ENCODE measurements at places on chromosomes 2 and 18.

DNA sequence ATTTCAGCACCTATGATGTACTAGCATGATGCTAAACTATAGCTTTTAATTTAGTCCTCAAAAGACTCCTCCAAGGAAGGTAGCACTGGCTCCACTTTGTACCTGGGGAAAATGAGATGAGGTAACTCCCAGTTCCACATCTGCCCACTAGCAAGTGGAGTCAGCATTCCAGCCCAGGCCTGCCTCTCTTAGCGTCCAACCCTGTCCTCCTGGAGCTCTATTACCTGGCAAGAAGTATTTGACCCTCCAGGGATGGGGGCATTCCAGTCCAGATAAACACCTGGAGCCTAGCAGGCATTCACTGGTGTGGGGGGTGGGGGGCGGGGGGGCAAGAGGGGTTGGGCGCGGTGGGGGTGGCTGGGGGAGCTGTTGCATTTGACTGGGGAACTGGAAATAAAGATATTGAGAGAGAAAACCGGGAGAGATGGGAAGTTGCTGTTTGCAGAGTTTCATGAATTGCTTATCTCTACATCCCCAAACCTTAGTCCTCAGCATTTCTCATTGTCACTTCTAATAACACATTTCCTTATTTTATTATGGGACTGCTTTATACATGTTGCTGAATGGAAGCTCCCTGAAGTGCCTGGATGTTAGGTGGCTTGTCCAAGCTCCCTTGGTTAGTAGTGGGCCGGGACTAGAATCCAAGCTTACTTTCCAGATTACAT, 22.0 kb upstream of the FZD5 start:
- no peak for DNase-seq

GRCh38 chr2:96832754-96833507, 10.9 kb downstream of the ANKRD23 start:
- DNase-seq, result no peak

- no peak for DNase-seq
Observed at GRCh38 chr2:67516362-67516761, 119.2 kb downstream of the ETAA1 start.

GRCh38 chr2:150482111-150482510, 5.4 kb downstream of the RND3 start:
- DNase-seq, result no peak

DNA sequence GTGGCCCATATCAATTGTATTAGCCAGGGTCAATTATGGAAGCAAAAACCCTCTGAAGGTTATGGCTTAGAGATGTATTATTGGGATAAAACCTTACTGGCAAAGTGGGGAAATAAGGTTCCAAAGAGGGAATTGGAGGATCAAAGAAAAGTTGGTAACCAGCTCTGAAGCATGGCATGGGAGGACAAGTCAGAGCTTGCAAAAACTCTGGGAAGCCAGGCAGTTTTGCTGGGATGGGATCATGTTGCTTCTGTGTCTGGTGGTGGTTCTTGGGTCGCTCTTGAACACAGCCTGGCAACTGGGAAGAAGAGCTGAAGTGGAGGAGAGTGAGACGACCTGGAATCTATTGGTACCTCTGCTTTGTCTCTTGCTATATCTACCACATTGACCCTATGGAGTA, 162.6 kb downstream of the PMAIP1 start:
- DNase-seq, result no peak

DNA sequence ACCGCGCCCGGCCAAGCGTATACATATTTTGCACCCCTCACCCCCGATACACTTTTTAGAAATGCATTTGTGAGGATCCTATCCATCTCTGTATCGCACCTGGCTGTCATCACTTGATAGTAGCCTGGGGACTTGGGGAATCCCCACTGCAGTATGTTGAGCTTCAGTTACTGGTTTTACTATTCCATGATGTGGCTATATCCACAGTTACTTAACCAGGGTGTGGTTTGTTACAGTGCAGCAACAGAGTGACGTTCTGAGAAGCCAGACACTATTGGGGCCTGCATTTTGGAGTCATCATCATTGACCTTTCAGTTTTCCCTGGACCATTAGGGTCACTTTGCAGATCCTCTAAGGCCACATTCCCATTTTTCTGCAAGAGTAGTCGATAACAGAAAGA, 212.7 kb downstream of the AGAP1 start:
- no peak for DNase-seq

DNA sequence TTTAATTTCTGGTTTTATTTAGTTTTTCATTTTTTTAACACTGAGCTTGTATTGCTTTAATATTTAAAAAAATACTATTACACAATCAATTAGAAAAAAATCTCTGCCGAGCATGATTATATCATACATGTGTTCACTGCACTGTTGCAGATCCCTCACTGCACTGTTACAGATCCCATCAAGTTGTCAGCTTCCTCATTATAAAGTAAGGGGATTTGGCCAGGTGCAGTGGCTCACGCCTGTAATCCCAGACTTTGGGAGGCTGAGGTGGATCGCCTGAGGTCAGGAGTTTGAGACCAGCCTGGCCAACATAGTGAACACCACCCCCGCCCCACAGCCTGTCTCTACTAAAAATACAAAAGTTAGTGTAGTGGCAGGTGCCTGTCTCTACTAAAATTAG, 33.0 kb upstream of the METTL21A start:
- DNase-seq, result no peak

- no peak for DNase-seq
Observed at GRCh38 chr2:161844822-161845221, 220.6 kb downstream of the SLC4A10 start.

- DNase-seq, result no peak
Observed at GRCh38 chr18:46448347-46448746, 208.7 kb downstream of the LOXHD1 start.

DNA sequence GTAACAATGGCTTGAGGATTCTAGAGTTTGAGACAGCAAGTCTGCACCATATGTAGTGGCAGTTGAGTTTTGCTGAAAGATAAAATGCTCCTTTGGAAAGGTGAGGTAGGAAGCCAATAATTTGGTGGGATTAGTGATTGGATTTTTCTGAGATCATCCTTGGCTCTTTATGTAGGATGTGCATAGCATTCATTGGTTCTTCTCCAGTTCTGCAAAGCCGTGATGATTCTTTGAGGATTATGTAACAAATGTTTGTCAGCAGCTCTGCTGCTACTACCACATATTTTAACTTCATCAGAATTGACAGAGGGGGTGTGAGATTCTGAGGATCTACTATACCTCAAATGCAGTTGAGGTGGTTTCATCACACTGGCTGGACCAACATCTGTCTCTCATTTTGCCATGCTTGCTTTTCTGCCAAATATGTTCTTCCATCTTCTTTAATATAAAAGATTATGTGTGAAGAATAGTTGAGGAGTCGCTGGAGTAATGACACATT, 188.9 kb upstream of the RASGRP3 start:
- no peak for DNase-seq

DNA sequence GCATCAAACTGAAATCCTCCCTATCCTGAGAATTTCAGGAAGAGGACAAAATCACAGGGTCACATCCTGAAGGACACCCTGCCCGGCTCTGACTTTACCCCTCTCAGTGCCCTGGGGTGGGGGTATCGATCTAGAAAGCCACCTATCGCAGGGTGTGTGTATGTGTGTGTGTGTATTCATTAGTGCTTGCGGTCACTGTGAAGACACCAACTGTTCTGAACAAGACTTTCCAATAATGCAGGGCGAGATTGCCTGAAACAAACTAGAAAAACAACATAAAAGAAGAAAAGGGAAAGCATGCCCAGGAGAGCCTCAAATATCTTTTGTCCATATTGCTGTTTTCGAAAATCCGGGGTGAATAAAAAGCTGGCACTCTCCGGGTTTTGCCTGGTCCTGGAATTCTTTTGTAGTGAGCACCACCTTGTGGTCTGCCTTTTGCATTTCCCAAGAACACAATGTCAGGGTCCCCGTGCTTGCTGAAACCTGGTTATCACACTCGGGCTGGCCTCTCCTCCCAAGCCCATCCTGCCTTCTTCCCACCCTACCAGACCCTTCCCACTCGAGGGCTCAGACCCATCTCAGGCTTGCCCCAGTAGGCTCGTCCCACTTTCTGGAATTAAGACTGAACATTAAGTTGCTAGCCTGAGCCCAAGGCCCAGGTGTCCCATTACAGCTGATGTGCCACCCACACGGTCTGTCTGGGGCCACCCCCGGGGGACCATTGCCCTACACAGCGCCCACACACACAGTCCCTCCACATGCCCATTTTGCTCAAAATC, 25.0 kb upstream of the COPS8 start:
- DNase-seq, result no peak

DNA sequence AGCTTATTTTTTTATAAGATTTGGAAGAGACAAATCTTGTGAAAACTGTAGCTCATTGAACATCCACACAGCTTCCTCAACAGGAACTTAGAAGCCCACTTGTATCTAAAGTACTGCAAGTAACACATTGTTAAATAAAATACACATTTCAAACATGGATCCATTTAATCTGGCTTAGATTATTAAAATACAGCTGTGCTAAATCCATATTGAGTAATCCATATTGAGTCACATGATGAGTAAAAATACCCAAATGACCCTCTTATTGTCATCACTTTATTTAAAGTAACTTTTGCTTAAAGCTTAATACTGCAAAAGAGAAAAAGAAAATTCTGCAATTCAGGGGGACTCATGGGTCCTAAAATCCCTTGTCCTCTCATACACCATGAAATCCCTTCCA, 133.3 kb downstream of the OSR1 start:
- no peak for DNase-seq

DNA sequence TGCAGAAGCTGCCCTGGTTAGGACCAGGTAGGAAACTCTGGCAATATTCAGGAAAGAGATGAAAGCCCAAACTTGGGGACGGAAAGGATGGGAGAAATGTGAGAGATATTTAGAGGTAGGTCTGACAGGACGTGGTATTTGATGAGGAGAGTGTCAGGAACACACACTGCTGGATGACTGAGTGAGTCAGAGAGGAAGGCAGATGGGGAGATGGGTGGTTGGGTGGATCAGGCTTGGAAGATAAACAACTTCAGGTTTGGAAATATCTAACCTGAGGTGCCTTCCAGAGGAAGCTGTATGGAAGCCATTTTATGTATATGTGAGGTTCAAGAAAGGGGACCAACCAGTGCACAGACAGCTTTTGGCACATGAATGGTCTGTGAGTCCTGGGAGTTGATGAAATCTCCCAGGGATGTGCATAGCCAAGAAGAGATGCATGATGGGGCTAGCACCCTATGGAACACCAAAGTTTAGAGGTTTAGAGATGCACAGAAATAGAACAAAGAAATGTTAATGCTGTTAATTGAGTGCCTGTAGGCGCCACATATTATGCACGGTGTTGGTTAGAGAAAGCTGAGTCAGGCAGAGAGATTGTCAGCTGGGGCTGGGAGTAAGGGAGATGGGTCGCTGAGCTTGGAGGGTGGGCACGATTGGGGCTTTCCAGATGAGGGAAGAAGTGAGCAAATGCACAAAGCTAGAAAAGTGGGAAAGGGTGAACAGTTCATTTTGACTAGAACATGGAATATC, 101.0 kb downstream of the VIT start:
- no peak for DNase-seq

GRCh38 chr2:217010173-217010572, 150.3 kb upstream of the TNP1 start:
- DNase-seq, result no peak

DNA sequence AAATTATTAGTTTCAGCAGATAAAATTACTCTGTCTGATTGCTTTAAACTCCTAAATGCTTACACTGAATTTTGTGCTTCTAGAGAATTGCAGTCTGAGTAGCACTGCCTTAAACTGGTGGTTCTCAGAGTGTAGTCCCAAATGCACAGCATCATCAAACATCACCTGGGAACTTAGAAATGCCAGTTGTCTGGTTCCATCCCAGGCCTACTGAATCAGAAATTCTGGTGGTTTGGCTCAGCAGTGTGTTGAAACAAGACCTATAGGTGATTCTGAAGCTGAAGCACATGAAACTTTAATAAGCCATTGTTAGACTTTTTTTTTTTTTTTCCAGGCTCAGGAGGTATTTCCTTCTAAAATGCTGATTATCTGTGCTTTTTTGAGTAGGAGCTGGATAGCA, 22.0 kb downstream of the EPC2 start:
- no peak for DNase-seq

GRCh38 chr2:8421658-8422449, 260.0 kb upstream of the ID2 start:
- DNase-seq, result no peak

- DNase-seq, result no peak
Observed at GRCh38 chr2:69075486-69075885, 62.5 kb downstream of the ANTXR1 start.

GRCh38 chr2:219560037-219560892, 11.1 kb downstream of the OBSL1 start:
- DNase-seq, result no peak

- no peak for DNase-seq
Observed at GRCh38 chr2:119739580-119740255, 20.0 kb upstream of the PTPN4 start.

DNA sequence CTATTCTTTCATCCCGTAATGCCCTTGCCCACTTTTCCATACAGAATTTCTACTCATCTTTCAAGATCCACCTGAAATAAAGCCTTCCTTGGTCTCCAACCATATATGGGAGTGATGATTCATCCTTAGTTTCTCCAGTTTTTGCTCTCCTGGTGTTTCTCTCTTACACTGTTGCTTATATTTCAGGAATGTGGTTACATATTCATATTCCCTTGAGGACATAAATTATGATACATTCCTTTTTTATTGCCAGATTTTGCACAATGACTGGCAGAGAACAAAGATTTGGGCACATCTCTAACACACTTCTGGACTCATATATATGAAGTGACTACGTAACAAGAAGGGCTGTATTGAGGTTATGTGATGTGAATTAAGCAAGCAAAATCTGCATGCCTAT, 1573.4 kb upstream of the NXPH2 start:
- DNase-seq, result no peak

GRCh38 chr2:9985531-9986328, 34.2 kb downstream of the GRHL1 start:
- DNase-seq, result no peak

GRCh38 chr2:173463846-173464245, 109.2 kb downstream of the CDCA7 start:
- no peak for DNase-seq

- DNase-seq, result no peak
Observed at GRCh38 chr18:44246001-44246400, 434.7 kb upstream of the SETBP1 start.

DNA sequence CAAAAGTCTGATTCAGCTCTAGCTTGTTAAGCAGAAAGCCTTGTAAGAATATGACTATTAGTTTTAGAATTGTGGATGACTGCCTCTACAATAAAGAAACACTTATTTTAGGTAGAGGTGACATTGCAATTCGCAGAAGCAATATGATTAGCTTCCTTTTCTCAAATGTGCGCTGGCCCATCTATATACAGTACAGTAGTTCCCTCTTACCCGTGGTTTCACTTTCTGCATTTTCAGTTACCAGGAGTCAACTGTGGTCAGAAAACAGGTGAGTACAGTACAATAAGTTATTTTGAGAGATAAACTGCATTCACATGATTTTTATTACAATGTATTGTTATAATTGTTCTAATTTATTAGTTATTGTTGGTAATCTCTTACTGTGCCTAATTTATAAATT, 405.1 kb downstream of the GPD2 start:
- DNase-seq, result no peak

DNA sequence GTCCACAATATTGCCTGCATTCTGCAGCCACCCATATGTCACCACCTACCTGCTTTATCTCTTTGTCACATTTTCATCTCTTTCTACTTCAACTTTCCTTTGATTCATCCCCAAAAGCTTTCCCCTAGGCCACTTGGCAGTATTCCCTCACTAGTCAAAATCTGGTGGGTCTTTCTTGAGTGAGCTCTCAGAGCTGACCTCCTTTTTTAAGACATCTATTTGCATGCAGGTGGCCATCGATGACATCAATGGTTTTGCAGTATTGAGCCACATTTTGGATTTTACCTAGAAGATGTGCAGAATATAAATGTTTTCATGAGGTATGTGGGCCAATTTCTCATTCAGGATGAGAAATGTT, 133.4 kb upstream of the REG3A start:
- no peak for DNase-seq

GRCh38 chr2:155485141-155485842, 786.8 kb downstream of the KCNJ3 start:
- DNase-seq, result no peak
